Activated CD4-positive, alpha-beta memory T cell treated with anti-CD3 and anti-CD28 coated beads for 36 hours (primary cell): ENCODE measurements at places on chromosomes 6 and 20.

DNA sequence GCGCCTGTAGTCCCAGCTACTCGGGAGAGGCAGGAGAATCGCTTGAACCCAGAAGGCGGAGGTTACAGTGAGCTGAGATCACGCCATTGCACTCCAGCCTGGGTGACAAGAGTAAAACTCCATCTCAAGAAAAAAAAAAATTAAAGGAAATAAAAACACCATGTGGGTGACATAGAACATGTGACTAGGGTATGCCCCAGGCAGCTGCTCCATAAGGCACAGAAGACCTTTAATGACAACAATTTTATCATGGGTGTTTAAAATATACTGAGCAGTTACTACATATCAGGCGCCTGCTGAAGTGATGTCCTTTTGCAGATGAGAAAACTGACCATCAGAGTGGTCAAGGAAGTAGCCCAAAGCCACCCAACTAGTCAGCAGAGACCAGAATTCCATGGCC is 8.0 kb downstream of the PEDS1 start:
- no peak for DNase-seq

GRCh38 chr6:170152989-170153388 is 137.9 kb downstream of the DLL1 start:
- DNase-seq = no peak

- DNase-seq = no peak
Observed at GRCh38 chr6:22906091-22906549, 336.8 kb downstream of the HDGFL1 start.

DNA sequence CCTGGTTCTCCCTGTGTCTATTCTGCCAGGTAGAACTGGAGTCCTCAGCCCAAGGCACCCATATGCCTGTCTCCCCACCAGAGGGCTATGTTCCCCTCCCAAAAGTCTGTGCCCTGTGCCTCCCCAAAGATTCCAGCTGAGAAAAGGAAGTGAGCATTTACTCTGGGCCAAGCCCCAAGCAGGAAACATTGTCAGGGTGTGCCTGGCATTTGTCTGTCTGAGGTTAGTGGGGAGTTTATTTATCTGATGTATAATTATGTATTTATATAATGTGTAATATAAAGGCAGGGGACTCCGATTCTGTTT is 5.6 kb downstream of the GDF5 start:
- DNase-seq = no peak
